ENCODE measurements at places on chromosomes 13 and 19.

GRCh38 chr19:28103921-28104320 is 1109.0 kb downstream of the UQCRFS1 start:
- no peak for DNase-seq

DNA sequence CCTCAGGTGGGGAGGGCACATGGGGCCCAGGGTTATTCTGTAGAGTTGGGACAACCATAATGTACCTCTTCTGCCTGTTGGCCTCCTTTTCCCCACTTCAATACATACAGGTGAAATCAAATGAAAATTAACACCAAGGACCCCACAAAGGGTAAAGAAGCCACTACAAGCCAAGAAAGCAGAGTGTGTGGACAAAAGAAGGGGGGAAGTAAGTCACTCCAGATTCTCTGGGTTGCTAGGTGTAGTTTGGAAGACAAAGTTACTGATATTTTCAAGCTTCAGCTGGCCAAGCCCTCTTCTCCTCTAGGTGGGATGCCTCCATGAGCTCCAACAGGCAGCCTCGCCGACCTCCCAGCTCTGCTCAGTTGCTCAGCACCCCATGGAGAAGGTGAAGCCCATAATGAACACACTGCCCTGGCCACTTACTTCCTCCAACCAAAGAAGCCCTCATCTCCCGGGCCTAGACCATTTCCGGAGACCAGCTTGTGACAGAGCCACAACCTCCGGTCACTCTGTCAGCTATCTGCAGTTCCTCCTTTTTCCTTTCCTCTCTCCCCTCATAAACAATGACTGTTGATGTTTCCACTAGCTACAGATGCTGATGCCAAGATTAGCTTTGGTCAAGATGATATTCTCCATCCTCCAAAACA is 66.8 kb upstream of the MED4 start:
- DNase-seq = no peak

GRCh38 chr13:101979825-101980224 is 422.0 kb downstream of the FGF14 start:
- no peak for DNase-seq

DNA sequence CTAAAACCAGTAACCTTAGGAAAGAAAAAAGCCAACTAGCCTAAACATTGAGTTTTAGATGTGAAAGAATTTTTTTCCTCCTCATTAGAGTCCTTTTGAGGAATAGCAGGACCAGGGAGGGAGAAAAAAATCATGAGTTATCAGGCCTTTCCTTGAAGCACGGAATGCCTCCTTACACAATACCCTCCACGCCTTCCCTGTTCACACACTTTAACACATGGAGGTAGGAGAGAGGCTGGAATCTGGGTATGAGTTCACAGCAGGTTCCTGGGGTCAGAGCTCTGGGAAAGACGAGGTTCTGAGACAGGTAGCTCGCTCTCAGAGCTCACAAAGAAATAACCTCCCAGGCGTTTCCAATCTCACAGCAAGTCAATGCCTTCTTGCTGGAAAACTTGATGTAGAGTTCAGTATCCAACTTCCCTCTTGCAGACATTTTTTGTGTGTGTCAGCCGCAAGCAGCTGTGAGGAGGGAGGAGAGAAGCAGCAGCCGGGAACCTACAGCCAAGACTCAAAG is 716 bp downstream of the ZNF573 start:
- no peak for DNase-seq

DNA sequence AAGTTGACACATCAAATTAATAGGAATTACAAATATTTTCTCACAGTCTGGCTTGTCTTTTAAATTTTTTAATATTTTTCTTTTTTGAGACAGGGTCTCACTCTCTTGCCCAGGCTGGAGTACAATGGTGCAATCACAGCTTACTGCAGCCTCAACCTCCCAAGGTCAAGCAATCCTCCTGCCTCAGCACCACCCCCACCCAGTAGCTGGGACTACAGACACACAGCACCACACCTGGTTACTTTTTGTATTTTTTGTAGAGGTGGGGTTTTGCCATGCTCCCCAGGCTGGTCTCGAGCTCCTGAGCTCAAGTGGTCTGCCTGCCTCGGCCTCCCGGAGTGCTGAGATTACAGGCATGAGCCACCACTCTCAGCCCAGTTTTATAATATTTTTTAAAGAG is 72.0 kb downstream of the SPATA13 start:
- no peak for DNase-seq

DNA sequence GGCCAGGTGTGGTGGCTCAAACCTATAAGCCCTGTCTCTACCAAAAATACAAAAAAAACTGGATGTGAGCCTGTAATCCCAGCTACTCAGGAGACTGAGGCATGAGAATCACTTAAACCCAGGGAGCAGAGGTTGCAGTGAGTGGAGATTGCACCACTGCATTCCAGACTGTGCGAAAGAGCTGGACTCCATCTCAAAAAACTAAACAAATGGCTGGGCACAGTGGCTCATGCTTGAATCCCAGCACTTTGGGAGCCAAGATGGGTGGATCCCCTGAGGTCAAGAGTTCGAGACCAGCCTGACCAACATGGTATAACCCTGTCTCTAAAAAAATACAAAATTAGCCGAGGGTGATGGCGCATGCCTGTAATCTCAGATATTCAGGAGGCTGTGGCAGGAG is 34.9 kb upstream of the ZNF83 start:
- no peak for DNase-seq

GRCh38 chr13:79802389-79803085 is 321.6 kb downstream of the NDFIP2 start:
- no peak for DNase-seq

GRCh38 chr19:5559804-5560133 is 8.0 kb downstream of the TINCR start:
- DNase-seq = no peak

DNA sequence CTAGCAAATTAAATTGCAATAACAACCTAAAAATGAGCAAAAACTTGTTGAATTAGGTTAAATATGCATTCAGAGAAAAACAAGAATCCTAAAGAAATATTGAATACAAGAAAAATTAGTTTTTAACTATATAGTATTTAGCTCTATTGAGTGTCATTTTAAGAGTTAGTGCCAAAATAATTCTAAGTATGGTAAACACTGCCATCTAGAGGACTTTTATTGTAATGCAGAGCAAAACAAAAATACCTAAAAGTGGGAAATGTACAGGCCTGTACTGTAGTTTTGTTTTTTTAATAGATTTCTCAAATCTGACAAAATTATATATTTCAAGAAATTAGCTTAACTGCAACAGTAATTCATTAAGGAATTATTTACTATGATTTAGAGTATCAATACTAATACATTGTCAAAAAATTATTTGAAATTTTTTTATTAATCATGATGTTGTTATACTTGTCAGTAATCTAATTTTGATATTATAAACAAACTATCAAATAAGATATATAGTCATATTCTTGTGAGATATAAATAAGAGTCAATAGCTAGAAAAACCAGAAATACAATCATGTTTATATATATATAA is 8.2 kb upstream of the PCDH9 start:
- no peak for DNase-seq

GRCh38 chr19:3363841-3364500 is 2.4 kb upstream of the NFIC start:
- no peak for DNase-seq

GRCh38 chr13:110542169-110542796 is 19.2 kb downstream of the RAB20 start:
- DNase-seq = no peak

Data from stimulated activated CD4-positive, alpha-beta T cell treated with anti-CD3 and anti-CD28 coated beads, Interleukin-4, amount 100 ng/mL, for 48 hours (primary cell).